ENCODE measurements at places on chromosomes 6 and 20.

DNA sequence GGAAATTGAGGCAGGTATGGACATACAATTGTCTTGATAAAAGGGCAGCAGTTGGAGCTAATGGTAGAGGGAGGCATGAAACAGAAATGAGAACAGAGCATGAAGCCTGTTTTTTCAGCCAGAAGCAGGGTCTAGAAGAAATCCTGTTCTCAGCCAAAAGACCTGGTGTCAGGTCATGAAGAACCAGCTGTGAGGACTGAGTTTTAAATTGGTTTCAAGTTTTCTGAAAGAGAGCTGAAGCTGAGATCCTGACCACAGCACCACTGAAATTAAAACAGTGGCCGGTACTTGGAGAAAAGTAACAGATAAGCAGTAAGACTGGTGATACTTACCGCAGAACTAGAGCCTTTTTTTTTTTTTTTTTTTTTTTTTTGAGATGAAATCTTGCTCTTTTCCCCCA lies 283.8 kb upstream of the BMP2 start:
- no peak for DNase-seq

- no peak for DNase-seq
Observed at GRCh38 chr6:167746975-167747374, 79.7 kb upstream of the AFDN start.

DNA sequence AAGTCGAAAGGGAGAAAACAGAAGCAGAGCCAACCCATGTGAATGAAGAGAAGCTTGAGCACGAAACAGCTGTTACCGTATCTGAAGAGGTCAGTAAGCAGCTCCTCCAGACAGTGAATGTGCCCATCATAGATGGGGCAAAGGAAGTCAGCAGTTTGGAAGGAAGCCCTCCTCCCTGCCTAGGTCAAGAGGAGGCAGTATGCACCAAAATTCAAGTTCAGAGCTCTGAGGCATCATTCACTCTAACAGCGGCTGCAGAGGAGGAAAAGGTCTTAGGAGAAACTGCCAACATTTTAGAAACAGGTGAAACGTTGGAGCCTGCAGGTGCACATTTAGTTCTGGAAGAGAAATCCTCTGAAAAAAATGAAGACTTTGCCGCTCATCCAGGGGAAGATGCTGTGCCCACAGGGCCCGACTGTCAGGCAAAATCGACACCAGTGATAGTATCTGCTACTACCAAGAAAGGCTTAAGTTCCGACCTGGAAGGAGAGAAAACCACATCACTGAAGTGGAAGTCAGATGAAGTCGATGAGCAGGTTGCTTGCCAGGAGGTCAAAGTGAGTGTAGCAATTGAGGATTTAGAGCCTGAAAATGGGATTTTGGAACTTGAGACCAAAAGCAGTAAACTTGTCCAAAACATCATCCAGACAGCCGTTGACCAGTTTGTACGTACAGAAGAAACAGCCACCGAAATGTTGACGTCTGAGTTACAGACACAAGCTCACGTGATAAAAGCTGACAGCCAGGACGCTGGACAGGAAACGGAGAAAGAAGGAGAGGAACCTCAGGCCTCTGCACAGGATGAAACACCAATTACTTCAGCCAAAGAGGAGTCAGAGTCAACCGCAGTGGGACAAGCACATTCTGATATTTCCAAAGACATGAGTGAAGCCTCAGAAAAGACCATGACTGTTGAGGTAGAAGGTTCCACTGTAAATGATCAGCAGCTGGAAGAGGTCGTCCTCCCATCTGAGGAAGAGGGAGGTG lies 38.7 kb downstream of the ZBTB2 start:
- DNase-seq = no peak

- DNase-seq = no peak
Observed at GRCh38 chr6:40440053-40440452, 147.1 kb downstream of the LRFN2 start.

DNA sequence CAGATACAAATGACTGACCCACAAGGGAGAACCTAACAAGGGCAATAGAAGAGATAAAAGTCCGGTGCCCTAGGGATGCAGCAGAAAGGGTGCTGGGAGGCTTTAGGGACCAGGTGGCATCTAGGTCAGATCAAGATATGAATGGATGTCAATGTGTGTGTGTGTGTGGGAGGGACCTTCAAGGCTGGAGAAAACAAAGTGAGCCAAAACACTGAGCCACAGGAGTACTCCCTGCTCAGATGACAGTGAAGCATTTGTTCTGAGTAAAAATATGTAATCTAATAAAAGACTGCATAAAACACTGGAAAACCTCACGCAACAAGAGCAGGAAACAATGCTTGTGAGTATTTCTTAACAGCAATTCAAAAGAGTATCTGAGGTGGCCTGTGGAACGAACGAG lies 28.2 kb downstream of the ZNF337 start:
- no peak for DNase-seq

DNA sequence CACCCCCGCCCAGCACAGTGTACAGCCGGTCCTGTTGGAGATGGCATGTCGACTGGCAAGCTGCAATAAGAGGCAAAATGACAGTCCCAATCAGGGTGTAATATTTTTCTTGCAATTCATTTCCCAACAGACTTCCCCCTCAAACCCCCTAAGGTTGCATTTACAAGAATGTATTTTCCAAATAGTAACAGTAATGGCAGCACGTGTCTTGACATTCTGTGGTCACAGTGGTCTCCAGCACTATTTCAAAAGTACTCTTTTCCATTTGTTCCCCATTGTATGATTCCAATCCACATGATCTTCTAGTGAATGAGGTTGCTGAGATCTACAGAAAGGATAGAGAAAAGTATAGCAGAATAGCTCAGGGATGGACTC lies 97.8 kb upstream of the CARMIL1 start:
- no peak for DNase-seq

All from erythroblast (primary cell).